Peyer's patch (tissue), 4 donors: ENCODE measurements at places on chromosomes 1 and 21. TPM values are rescaled to one million over a fixed set of nuclear protein-coding genes. Genes with fewer than 3 reads are reported as not detected.

Gene NPL
- 4.7 TPM for total RNA-seq

Gene P3H1
- 19.4 TPM for total RNA-seq

Gene ARHGAP30
- total RNA-seq, result 5.4 TPM

Gene AMY2A
- total RNA-seq, result 1.1 TPM

Gene HTR6
- not detected for total RNA-seq

Gene PALMD
- total RNA-seq, result 4.0 TPM

Gene CBS
- 27.3 TPM for total RNA-seq

Gene IL20
- not detected for total RNA-seq

Gene TSTD1
- total RNA-seq, result 33.0 TPM

Gene BOLA1
- 37.8 TPM for total RNA-seq

Gene PLXNA2
- total RNA-seq, result 62.7 TPM

DNA sequence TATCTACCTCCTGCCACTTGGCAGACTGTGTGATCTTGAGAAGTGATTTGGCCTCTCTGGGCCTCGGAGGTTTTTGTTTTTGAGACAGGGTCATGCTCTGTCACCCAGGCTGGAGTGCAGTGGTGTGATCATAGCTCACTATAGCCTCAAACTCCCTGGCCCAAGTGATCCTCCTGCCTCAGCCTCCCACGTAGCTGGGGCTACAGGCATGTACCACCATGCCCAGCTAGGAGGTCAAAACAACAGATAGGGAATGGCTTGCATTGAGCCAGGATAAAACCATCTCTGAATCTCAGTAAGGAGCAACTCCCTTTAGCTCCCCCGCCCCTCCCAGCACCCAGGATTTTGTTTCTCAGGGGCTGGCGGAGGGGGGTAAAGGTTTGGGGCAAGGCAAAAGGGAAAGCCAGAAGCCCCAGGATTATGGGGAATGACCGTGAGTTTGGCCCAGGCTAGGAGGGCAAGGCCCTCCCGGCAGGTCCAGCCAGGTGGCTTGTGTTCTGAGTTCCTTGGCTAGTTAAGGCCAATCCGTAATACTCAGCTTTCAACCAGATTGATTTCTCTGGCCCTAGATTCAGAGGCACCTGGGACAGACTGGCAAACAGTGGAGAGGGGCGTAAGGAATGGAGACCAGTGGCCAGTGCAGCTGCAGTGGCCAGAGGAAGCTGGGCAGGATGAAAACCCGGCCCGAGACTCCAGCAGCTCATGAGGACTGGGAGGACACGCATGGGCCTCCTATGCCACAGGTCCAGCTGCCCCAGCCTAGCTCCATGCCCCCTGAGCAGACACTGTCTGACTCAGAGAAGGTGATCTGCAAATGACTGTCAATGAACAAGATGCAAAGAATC, 130.1 kb downstream of the DMRTB1 start:
- H3K27ac ChIP-seq, result no peak overlapping the region
- no peaks in the 10 kb centered on the region for H3K27me3 ChIP-seq
- no peaks in the 10 kb centered on the region for H3K36me3 ChIP-seq
- H3K4me1 ChIP-seq, result no peaks in the 10 kb centered on the region
- H3K4me3 ChIP-seq, result no peak overlapping the region
- no peak for DNase-seq

GRCh38 chr1:2031546-2032540, 12.7 kb downstream of the GABRD start:
- no peak overlapping the region for H3K27ac ChIP-seq
- no peaks in the 10 kb centered on the region for H3K36me3 ChIP-seq
- no peaks in the 10 kb centered on the region for H3K27me3 ChIP-seq
- no peak overlapping the region for H3K4me3 ChIP-seq
- no peaks in the 10 kb centered on the region for H3K4me1 ChIP-seq

GRCh38 chr1:173187671-173188237, 19.4 kb downstream of the TNFSF4 start:
- H3K27ac ChIP-seq, result no peak overlapping the region
- H3K4me3 ChIP-seq, result no peak overlapping the region
- H3K4me1 ChIP-seq, result no peaks in the 10 kb centered on the region
- no peak for DNase-seq

DNA sequence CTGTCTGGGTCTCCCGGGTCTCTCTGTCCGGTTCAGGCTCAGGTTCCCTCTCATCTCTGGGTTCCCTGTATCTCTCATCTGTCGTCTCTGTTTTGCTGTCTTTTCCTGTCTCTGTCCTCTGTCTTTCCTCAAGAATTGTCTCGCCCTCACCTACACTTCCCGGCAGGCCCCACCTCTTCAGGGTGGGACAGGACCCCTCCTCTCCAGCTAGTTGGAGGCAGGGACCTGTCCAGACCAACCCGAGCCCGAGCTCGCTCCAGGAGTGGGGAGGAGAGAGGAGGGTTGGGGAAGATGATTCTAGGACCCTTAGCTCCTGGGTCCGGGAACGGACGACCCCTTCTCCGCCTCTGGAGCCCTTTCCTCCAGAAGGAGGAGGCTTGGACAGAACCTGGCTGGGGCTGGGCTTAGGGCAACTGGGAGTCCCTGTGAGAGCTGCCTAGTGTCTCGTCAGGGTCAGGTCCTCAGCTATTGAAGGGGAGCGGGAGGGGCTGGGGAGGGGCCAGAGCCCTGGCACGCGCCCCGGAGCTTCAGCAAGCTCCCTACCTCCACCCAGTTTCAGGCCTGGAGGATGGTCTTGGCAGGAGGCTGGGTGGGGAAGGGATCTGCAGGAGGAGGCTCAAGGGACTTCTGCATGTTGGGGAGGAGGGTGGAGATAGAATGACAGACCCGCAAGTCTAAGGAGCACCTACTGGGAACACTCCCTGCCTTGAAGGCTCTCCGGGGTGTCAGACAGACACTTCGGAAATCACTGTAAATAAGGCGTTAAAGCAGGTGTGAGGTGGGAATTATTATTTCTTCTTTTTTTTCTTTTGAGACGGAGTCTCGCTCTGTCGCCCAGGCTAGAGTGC, 26.3 kb upstream of the EPB41 start:
- no peaks in the 10 kb centered on the region for H3K36me3 ChIP-seq
- H3K27ac ChIP-seq, result peak overlapping the region; percentile 70
- H3K4me3 ChIP-seq, result peak overlapping the region; percentile 95
- peaks cover 12% of the 10 kb centered on the region for H3K4me1 ChIP-seq
- DNase-seq, result no peak

DNA sequence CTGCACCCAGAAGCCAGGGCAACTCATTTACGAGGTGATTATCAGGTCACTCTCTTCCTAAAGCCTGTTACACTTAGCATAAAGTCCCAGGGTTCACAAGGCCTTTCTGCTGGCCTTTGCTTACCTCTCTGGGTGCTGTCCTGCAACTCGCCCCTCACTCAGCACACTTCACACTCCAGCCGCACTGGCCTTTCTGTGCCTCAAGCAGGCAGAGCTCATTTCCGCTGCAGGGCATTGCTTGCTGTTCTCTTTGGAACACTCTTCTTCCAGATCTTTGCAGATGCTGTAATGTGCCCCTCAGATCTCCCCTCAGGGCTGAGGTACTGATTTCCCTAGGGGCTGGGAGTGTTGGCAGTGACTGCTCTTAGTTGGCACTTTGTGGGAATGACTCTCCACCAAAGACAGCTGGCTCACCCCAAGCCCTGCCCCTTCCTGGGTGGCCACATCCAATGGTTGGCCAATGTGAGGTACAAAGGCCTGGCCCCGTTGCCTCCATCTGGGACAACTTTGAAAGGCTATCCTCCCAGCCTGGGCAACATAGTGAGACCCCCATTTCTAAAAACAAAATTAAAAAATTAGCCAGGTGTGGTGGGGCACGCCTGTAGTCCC, 50.8 kb upstream of the SSBP3 start:
- no peaks in the 10 kb centered on the region for H3K27me3 ChIP-seq
- no peaks in the 10 kb centered on the region for H3K4me1 ChIP-seq
- H3K27ac ChIP-seq, result no peak overlapping the region
- no peaks in the 10 kb centered on the region for H3K36me3 ChIP-seq

- peak within 1 kb of the TSS; percentile 43 for H3K4me3 ChIP-seq
- peak; percentile 49 for DNase-seq
- H3K27me3 ChIP-seq, result no peaks in the 10 kb centered on the region
- peak within 1 kb of the TSS; percentile 52 for H3K27ac ChIP-seq
- no peaks in the 10 kb centered on the region for H3K36me3 ChIP-seq
- H3K4me1 ChIP-seq, result no peaks in the 10 kb centered on the region
Measured at GRCh38 chr21:26967062-26967913, at the start of gene ADAMTS5. TSS of gene ADAMTS5 (minus strand) at chr21:26967088. CDS start at chr21:26966391, 697 bp downstream.

DNA sequence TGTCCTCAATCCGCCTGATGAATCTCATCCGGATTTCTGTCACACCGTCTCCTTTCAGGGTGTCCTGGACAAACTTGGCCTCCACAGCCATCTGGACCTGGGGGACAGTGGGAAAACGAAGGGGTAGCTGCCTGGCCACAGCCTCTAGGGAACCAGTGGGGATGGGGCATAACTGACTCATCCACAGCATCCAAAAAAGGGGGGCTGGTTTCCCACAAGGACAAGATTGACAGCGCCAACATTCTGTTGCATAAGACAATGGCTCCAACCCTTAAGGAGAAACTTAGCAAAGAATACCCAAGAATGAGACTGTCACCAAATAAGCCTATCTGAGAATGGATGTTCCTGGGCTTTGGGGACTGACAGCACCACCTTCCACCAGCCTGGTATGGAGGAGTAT, 12.1 kb downstream of the TRAPPC3 start:
- H3K4me3 ChIP-seq, result no peak overlapping the region
- H3K27ac ChIP-seq, result peak overlapping the region; percentile 59
- no peak for DNase-seq

DNA sequence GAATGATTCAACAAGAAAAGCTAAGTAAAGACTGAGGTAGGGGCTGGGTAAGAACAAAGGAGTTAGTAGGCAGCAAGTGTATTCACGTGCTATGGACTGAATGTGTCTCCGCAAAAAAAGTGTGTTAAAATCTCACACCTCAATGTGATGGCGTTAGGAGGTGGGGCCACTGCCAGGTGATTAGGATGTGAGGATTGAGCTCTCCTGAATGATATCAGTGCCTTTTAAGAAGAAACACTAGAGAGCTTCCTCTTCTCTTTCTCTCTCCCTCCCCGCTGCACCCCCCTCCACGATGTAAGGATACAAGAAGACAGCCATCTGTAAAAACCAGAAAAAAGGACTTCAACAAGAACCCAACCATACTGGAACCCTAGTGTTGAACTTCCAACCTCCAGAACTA, 396.1 kb upstream of the PLXNA2 start:
- H3K36me3 ChIP-seq, result no peaks in the 10 kb centered on the region
- H3K4me1 ChIP-seq, result no peaks in the 10 kb centered on the region
- no peaks in the 10 kb centered on the region for H3K27me3 ChIP-seq
- H3K4me3 ChIP-seq, result no peak overlapping the region

DNA sequence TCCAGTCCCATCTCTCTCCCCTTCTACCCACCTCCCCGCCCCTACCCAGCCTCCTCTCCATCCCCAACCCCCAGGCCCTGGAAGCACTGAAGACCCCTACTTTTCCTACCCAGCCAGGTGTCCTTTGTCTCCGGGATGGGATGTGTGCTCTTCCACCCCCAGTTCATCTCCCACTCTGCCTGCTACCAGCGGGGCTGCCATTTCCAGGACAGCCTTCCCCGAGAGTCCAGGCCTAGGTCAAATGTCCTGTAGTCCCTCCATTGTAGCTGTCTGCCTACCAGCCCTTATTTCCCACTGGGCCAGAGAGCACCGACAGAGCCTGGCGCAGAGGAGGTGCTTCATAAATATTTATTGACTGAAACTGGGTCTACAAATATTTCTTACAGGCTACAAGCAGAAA, 72.0 kb upstream of the TLR5 start:
- H3K4me3 ChIP-seq, result no peak overlapping the region
- no peak overlapping the region for H3K27ac ChIP-seq
- H3K4me1 ChIP-seq, result no peaks in the 10 kb centered on the region

DNA sequence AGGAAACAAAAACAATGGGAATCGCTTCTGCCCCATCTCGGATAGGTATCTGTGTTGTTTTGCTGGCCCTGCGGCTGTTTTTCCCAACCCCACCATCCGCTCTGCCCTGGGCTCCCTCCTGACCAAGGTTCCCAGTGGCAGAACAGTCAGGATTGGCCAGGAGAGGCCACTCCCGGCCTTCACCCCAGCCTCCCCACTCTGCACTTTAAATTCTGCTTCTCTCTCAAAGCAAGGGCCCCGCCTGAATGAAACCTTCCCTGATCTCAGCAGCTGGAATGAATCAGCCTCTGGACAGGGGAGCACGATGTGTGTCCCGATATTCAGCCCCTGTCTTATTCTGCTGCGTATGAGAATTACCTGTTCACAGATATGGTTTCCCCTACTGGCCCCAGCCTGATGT, 16.3 kb downstream of the C1orf115 start:
- no peaks in the 10 kb centered on the region for H3K4me1 ChIP-seq
- H3K27ac ChIP-seq, result peak overlapping the region; percentile 68
- H3K36me3 ChIP-seq, result no peaks in the 10 kb centered on the region
- H3K27me3 ChIP-seq, result no peaks in the 10 kb centered on the region
- no peak overlapping the region for H3K4me3 ChIP-seq

DNA sequence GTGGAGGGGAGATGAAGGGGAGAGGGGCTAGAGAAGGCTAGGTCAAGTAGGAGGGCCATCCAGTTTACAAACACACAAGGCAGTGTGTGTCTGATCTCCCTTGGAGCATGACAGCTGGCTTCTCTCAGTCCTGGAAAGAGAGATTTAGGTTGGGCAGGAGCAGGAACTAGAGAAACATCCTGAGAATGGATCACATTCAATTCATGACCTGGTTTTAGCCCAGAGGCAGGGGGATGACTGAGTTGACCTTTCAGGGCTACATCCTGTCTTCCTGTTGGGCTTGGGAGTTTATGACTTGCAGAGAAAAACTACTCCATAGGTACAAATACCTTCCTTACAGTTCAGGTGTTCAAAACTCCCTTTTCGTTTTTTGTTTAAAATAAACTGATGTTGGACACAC, 97.0 kb downstream of the IGSF21 start:
- no peaks in the 10 kb centered on the region for H3K4me1 ChIP-seq
- no peak overlapping the region for H3K4me3 ChIP-seq
- H3K27ac ChIP-seq, result no peak overlapping the region

GRCh38 chr1:175750366-175751071, 7.1 kb upstream of the TNR start:
- H3K36me3 ChIP-seq, result no peaks in the 10 kb centered on the region
- no peak for DNase-seq
- H3K27me3 ChIP-seq, result no peaks in the 10 kb centered on the region
- H3K4me3 ChIP-seq, result no peak overlapping the region
- no peak overlapping the region for H3K27ac ChIP-seq

- peak; percentile 51 for DNase-seq
- H3K4me1 ChIP-seq, result no peaks in the 10 kb centered on the region
- H3K36me3 ChIP-seq, result no peaks in the 10 kb centered on the region
Measured at GRCh38 chr1:100606438-100606837, 68.5 kb downstream of the GPR88 start.

DNA sequence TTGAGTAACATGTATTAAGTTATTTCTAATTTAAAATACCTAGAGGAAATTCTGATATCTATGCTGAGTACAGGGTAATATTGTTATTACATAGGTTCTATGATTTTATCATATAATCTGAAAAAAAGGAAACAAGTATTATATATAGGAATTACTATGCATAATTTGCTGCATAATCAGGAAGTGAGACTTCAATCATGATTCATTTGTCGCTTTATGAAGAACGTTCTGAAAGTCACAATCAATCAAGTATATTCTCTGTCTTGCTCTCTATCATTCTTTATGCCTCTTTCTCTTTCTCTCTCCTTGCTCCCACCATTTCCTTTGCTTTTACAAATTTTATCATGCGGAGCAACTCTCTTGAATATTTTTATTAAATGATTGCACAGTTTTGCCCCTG, 1130.3 kb downstream of the PLA2G4A start:
- no peak overlapping the region for H3K4me3 ChIP-seq
- H3K27me3 ChIP-seq, result no peaks in the 10 kb centered on the region
- DNase-seq, result no peak
- H3K36me3 ChIP-seq, result no peaks in the 10 kb centered on the region
- no peak overlapping the region for H3K27ac ChIP-seq
